ENCODE measurements at places on chromosomes 16 and 17.

GRCh38 chr17:67491681-67492024, 114.6 kb downstream of the PITPNC1 start:
- no peak overlapping the region for H3K4me3 ChIP-seq
- H3K36me3 ChIP-seq = no peaks in the 10 kb centered on the region
- no peak overlapping the region for H3K27ac ChIP-seq

DNA sequence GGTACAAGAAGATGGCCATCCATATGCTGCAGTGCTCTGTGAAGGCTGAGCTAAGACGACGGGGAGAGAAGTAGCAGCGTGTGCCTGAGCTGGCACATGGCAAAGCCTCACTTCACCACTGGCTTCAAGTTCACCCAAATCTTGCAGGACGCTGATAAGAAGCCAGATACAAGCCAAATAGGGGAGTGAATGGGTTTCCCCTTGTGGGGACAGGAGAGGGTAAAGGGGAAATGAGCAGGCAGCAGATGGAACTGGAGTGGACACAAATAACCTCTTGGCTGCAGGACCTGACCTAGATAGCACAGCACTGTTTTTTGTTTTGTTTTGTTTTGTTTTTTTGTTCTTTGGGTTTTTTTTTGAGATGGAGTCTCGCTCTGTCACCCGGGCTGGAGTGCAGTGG, 21.0 kb upstream of the PITPNA start:
- no peak for DNase-seq
- no peaks in the 10 kb centered on the region for H3K36me3 ChIP-seq
- H3K4me1 ChIP-seq = peaks cover 19% of the 10 kb centered on the region
- no peaks in the 10 kb centered on the region for H3K27me3 ChIP-seq

GRCh38 chr17:18235743-18236256, 10.4 kb downstream of the LLGL1 start:
- H3K4me3 ChIP-seq = no peak overlapping the region
- no peaks in the 10 kb centered on the region for H3K4me1 ChIP-seq
- no peak overlapping the region for H3K27ac ChIP-seq
- peaks cover 6% of the 10 kb centered on the region for H3K36me3 ChIP-seq
- DNase-seq = no peak

DNA sequence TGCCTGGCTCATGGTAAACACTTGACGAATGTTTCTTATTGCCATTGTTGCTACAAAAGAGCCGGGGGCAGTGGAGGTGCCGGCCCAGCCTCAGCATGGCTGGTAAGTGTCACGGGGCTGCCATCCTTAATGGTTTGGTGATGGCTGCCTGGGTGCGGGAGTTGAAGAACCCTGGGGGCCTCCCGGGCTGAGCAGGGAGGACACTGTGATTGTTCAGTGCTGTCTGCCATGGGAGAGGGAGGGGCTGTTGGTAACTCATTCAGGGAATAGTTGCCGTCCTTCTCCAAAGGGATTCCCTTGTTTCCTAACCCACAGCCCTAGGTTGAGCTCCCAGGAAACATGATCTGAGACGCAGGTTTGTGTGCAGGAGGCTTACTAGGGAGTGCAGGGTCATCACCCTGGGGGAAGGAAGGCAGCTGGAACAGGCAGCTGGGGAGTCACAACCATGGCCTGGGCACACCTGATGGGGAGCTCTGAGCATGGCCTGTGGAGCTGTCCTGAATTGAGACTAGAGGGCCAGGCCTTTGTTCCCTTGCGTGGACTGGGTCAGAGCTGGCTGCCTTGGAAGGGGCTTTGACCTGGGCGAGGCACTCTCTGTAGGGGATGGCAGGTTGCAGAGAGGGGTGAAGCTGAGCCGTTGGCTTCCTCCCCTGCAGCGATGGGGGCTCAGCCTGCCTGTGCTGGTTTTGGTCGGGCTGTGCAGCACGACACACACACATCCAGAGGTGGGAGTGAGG, 85.7 kb downstream of the PLCG2 start:
- H3K4me1 ChIP-seq = no peaks in the 10 kb centered on the region
- H3K27ac ChIP-seq = no peak overlapping the region
- no peak overlapping the region for H3K4me3 ChIP-seq
- no peak for DNase-seq
- no peaks in the 10 kb centered on the region for H3K27me3 ChIP-seq
- no peaks in the 10 kb centered on the region for H3K36me3 ChIP-seq

All from Caco-2 (cell line).